ENCODE measurements at places on chromosomes 4 and X.

DNA sequence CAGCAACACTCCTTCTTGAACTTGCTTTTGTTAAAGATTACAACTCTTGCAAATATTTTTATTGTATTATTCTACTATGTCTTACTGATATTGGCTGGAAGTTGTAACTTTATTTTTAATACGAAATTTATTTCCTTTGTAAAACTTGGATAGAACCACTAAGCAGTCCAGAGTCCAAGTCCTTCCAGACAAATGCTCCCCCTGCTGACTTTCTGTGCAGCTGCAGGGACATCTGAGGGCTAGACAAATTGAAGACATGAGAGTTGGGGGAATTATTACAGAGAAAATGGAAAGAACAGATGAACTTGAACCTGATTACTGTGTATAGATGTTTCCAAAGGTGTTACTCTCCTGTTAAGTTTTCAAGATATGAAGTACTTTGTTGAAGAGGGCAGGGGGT lies 238.8 kb downstream of the GRIA3 start:
- DNase-seq, result peak; percentile 16

DNA sequence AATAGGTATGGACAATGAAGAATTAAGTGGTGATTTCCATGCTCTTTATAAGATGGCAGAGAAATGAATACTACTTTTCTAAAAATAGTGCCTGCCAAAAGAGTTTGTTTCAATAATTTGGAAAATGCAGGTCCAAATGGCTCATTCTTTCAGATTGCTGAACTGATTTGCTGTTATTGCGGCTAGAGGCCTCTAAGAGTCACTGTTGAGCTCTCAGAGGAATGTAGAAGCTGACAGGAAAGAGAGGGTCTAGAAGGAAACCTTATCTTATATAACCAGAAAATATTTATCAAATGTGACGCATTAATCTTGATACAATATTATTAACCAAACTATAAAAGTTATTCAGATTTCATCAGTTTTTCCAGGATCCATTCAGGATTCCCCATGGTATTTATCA lies 65.7 kb upstream of the PAGE1 start:
- no peak for DNase-seq

DNA sequence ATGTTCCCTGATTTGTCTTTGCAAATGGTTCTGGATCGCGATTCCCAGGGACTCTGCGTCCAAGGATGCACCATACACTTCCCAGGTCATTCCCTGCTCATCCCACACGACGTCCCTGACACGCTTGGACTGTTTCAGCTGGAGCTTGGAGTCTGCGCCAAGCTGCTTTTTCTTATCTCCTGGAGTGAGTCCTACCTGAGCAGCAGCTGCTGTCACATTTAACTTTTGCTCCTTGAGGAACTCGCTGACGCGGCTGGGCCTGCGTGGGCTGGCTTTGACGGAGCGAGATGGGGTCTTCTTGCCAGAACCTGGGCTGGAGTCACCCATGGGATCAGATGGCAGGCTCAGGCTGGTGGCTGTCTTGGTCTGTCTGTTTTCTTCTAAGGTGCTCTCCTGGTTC lies 59.6 kb downstream of the GPRIN3 start:
- DNase-seq, result no peak

- no peak for DNase-seq
These were observed 173.6 kb upstream of the NUDT6 start for GRCh38 chr4:123096038-123096437.

DNA sequence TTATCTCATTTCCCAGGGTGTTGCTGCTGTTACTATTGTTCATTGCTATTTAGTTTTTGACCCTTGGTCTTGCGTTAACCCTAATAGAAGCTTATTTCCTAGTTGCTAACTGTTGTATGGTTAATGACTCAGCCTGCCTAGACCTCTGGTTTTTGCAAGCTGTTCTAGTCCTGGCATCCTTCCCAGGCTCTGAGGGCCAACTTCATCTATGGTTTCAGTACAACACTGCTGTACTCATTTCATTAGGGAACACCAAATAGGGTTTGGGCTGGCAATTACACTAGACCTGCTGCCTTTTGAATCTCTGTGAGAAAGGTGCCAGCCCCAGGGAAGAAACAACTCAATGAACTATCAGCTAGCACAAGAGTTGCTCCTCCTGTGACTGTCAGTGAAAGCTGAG lies 59.6 kb downstream of the DCX start:
- peak; percentile 22 for DNase-seq

- DNase-seq, result peak; percentile 13
These were observed 38.1 kb upstream of the ARSH start for GRCh38 chrX:2967998-2968909.

DNA sequence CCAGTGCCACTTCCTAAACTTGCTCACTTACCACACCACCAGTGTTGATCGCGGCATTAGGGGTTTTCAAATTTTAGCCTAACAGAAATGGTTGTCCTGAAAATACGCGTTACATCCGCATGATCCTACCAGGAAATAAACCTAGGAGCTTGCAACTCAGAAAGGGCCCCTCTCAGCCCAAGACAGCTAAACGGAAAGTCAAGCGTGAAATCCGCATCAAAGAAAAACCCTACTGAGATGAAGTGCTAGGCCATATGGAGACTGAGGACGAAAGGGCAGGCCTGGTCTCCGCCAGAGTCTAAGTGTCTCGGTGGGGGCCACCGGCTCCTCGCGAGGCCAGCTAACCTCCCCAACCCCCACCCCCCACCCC lies 626 bp downstream of the YTHDC1 start:
- DNase-seq, result peak; percentile 63

DNA sequence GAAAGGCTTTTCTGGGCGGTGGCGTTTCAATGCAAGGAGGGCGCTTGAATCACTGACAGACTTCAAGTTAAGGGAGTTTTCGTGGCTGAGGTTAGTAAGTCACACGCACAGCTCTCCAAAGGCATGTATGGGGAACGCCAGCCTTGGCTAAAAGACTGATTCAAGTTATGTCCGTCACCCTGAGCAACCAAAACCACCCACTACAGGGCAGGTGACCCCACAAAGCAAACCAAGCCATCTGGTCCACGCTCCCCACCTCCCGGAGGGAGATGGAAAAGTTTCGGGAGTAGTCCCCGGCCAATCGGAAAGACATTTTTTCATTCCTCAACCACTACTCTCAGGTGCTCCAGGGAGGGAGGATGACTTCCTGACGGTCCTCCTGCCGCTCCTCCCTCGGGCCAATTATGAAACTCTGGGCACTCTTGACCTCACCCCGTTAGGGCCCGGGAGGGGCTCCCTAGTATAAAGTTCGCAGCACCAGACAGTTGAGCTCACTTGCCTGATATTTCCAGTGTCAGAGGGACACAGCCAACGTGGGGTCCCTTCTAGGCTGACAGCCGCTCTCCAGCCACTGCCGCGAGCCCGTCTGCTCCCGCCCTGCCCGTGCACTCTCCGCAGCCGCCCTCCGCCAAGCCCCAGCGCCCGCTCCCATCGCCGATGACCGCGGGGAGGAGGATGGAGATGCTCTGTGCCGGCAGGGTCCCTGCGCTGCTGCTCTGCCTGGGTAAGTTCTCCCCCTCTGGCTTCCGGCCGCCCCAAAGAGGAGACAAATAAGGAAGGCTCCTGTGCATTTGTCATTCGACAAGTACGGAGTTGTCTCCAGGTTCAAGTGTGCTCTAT lies at the start of gene EREG:
Gene EREG (plus strand): TSS at position 494 of the 840 bp plus-strand sequence. CDS start 164 bp downstream, at position 658.
- DNase-seq, result peak; percentile 15

GRCh38 chrX:101931136-101931487 lies 715 bp downstream of the ZMAT1 start:
- no peak for DNase-seq

DNA sequence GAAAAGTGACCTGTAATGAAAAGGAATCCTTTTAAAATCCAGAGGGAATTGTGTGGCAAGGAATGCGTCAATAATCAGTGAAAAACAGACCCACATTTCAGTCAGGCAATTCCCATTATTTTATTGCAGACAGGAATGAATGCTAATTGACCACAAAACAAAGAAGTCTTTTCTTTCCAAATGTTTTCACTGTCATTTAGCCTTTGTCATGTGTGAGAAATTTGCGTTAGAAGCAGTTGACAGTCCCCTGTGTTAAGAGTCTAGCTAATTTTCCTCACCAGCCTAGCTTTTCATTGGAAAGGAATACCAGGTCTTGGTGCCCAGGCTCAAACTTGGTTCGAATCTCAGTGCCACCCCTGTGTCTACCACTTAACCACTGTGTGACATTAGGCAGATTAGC lies 83.4 kb downstream of the KIT start:
- DNase-seq, result no peak

DNA sequence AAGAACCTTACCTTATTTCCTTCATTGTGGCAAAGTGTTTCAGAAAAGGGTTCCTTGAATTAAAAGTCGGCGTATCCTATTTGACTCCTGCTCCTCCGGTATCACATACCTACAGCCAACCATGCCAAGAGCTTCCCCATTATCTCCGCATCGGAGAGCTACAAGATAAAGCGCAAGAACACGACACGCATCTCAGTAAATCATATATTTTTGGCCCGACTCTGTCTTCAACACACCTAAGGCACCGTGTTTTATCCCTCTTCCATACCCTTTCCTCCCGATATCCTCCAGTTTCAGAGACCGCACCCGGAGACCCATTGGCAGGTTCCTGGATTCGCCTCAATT lies 497 bp upstream of the THAP9 start:
- DNase-seq, result no peak

GRCh38 chrX:35098419-35098818 lies 155.8 kb downstream of the FAM47B start:
- no peak for DNase-seq

- no peak for DNase-seq
These were observed 14.3 kb downstream of the ANTXR2 start for GRCh38 chr4:80058740-80059139.

DNA sequence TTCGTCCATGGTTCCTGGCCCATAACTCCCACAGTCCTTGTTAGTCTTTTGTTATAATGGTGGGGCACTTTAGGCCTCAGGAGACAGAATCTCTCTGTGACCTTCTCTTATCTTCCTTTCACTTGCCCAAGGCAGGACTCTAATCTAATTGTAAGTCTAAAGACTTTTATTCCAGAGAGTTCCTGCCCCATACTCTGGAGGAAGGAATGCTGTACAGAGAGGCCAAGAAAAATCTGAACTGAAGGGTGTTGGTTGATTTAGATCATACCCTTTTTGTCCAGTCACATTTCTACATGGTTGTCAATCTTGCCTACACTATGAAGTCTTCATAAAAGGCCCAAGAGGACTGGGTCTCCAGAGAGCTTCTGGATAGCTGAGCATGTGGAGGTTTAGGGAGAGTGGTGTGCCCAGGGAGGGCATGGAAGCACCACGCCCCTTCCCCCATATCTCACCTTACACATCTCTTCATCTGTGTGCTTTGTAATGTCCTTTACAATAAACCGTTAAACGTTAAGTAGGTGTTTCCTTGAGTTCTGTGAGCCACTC lies 84.5 kb downstream of the AFF1 start:
- no peak for DNase-seq

DNA sequence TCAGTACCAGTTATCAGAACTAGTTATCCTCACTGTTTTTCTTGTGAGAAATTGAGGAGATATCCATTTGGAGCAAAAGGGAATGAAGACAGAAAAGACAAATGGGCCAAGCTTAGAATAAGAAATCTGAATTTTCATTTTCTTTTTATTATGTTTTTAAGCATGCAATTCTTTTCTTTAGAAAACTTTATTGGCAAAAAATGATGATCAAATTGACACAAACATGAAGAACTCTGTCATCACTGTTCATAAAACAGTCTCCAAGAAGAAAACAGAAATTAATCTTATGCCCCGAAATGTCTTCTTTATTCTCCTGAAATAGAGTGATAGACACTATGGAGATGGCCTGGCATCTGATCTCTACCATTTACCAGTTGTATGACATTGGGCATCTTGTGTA lies 139.0 kb downstream of the ARHGAP24 start:
- DNase-seq, result no peak

- DNase-seq, result no peak
These were observed 65.7 kb upstream of the MID1 start for GRCh38 chrX:10685923-10686595.

DNA sequence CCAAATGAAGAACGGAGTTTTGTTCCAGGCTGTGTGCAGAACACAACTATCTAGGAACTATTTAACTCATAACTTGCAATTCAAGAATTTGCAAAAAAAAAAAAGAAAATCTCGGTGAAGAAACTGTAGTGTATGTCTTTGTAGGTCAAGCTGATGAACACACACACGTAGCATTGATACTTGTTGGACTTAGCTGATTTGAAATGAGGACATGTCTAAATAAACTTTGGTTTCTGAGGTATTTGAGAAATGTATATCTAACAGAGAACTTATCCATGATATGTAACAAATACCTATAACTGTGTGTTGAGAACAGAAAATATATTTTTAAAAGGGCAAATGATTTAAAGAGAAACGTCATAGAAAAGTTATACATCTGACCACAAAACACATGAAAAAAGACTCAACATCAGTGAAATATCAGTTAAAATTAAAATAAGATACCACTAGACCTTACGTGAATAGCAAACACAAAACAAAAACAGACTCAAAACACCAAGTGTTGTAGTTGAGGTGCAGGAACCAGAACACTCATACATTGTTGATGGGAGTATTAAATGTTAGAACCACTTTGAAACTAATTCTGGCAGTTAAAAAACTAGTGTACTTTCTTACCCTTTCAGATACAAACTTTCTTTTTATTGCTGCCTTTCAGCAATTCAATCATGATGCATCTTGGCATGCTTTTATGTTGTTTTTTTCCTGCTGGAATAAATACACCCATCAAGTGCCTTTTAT lies 1535.8 kb upstream of the PCDH10 start:
- DNase-seq, result no peak

GRCh38 chr4:119040694-119041185 lies 94.9 kb upstream of the MYOZ2 start:
- no peak for DNase-seq

- DNase-seq, result no peak
These were observed 41.6 kb upstream of the LAS1L start for GRCh38 chrX:65576160-65576559.

DNA sequence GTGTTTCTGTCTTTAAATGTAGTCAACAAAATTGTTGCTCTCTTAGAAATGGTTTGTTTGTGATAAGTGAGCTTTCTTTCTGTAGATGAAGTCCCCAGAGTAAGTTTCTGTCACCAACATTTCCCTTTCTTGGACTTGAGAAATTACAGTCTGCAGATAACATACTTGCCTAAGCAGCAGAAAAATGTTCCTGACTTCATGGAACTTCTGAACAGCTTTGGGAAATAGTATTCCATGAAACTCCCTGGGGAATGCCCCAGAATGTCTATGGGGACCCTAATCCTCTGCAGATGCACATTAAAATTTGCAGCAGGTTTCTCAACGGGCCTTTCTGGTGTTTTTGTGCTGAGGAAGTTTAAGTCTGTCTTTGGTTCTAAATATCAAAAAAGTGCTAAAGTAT lies 38.6 kb upstream of the NEIL3 start:
- DNase-seq, result no peak

- no peak for DNase-seq
These were observed 441.2 kb downstream of the CENPC start for GRCh38 chr4:67104145-67104544.

DNA sequence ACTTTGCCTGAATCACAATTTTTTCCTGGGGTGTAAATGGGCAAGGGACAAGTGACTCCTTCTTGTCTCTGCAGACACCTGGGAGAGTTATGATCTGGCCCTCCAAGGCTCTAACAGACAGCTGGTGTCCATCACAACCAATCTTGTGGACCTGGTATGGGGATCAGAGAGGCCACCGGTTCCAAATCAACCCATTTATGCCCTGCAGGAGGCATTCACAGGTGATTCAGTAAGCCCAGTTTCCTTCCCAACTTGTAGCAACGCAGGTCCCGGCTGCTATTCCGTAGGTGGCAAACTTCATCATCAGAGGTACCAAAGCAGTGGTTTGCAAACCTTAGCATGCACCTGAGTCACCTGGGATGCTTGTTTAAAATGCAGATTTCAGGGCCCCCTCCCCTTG lies 8.8 kb downstream of the XPNPEP2 start:
- DNase-seq, result no peak
